ENCODE measurements at places on chromosomes 3 and 15. TPM values are rescaled to one million over a fixed set of nuclear protein-coding genes. Genes with fewer than 3 reads are reported as not detected.

XCR1 gene
- not detected for total RNA-seq

IL12A gene
- total RNA-seq: not detected

SPTSSB gene
- not detected for total RNA-seq

ZNF774 gene
- total RNA-seq: 0.84 TPM

CFAP161 gene
- total RNA-seq: not detected

CELF6 gene
- not detected for total RNA-seq

CADPS gene
- total RNA-seq: not detected

All from activated naive CD4-positive, alpha-beta T cell treated with anti-CD3 and anti-CD28 coated beads for 36 hours (primary cell).